Stimulated activated CD8-positive, alpha-beta memory T cell treated with anti-CD3 and anti-CD28 coated beads, Interleukin-2, amount 100 ng/mL, for 48 hours (primary cell): ENCODE measurements at places on chromosomes 7 and 10.
A peak's percentile ranks its signal among the peaks of the same experiment; 100 is the strongest.

GRCh38 chr7:69910150-69910549 is 311.9 kb downstream of the AUTS2 start:
- DNase-seq, result no peak

- no peak for DNase-seq
Measured at GRCh38 chr7:100349757-100350156, 8.2 kb upstream of the PILRB start.

DNA sequence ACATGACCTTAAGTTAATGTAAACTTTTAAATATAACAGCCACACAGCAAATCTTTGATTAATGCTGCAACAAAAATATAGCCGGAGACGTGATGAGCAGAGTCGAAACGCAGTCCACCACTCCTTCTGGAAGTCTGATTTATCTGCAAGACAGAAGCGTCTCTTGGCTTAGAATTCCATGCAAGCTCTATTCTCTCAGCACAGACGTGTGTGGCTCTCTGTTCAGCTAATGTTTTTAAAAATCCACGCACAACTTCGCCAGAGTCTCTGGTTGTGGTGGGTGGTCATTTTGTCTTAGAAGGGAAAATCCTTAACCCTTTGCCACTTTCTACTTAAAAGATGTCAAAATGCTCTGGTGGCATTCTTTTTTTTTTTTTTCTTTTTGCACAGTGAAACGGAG is 438.0 kb upstream of the MGMT start:
- no peak for DNase-seq

- no peak for DNase-seq
Measured at GRCh38 chr7:25500393-25500921, 272.2 kb upstream of the NPVF start.

GRCh38 chr10:99551158-99551557 is 18.4 kb downstream of the NKX2-3 start:
- DNase-seq, result no peak

- DNase-seq, result no peak
Measured at GRCh38 chr10:86644152-86644793, 10.1 kb upstream of the OPN4 start.

DNA sequence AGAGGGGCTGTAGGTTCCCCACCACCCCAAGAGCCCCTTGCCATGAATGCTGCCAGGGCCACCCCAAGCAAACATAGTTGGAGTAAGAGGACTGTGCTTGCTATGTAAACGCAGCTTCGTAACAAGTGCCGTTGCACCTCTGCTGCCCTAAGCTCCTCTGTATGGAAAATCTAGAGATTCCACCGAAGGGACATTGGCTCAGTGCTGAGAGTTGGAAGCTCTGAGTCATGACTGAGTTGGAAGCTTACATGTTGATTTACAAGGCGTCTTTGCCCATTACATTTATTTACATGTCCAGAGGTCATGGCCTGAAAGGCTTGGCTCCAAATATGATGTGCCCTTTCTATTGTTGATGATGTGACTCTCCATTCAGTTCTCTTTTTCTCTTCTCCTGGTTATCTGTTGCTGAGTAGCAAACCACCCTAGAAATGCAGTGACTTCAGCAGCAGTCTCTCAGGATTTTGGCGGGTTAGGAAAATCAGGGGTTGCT is 233.1 kb upstream of the TCF7L2 start:
- no peak for DNase-seq

- DNase-seq, result no peak
Measured at GRCh38 chr10:43340101-43340500, 31.3 kb upstream of the FXYD4 start.

GRCh38 chr10:123526356-123527064 is 139.6 kb upstream of the GPR26 start:
- no peak for DNase-seq

GRCh38 chr10:35588836-35589235 is 16.3 kb upstream of the GJD4 start:
- DNase-seq, result no peak

DNA sequence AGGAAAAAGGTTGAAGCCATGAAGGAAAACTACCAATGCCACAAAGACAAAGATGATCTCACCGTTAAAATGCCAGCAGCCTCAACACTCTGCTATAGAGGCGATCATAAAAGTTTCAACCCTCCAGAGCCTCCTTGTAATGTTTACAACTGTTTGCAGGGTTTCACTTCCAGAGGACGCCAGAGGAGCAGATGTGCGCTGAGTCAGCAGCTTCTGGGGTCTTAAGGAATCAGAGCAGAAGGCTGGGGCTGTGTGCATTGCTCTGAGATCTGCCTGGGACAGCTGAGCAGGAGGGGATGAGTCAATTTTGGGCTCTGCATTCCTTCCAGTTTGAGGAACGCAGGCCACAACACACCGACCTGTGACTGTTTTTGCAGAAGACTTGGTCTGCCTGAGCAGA is 98.3 kb downstream of the TMEM130 start:
- no peak for DNase-seq

DNA sequence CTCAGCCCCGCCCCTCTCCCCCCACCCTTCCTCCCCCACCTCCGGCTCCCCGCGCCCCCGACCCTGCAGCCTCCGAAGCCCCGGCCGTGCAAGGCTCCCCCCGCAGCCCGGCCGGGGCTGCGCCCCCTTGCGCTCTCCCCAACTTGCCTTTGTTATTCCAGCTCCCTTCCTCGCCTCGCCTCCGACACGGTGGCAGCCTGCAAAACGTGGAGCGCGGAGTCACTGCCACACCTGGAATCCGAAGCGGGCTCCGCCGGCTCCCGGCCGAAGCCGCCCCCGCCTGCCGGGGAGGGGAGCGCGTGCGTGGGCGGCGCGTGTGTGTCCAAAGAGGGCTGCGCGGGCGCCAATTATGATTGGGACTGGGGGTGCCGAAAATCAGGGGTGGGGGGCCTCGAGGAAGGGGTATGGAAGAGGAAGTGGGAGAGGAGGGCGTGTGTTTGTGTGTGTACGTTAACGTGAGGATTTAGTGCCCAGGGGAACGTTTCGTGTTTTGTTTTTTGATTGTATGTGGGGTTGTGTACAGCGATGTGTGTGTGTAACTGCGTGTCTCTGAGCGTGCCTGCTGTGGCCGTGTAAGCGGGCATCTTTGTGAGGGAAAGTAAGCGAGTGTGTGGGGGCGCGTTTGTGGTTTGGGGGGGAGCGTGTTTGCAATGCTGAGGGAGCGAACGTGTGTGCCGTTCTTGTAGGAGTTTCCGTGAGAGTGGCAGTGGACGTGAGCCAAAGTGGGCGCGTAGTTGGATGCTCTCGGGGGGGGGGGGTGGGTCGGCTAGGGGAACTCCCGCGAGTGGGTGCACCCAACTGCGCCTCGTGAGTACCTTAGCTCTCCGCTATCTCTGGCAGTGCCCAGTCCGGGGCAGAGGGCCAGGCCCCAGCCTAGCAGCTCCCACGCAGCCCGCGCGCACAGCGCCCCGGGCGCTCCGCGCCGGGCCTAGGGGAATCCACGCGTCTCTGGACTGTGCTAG is 1.2 kb upstream of the ZMIZ1 start:
- DNase-seq, result peak; percentile 74

GRCh38 chr10:58475322-58476277 is 37.1 kb upstream of the BICC1 start:
- no peak for DNase-seq
